Thoracic aorta (tissue), 2 donors: ENCODE measurements at places on chromosomes 3 and 15. TPM values are rescaled to one million over a fixed set of nuclear protein-coding genes. Genes with fewer than 3 reads are reported as not detected.

Gene BMF
- 32.5 TPM for total RNA-seq

Gene THRB
- total RNA-seq = 40.3 TPM

Gene CORO2B
- total RNA-seq = 8.5 TPM

GRCh38 chr15:35858707-35859106 lies 312.7 kb upstream of the DPH6 start:
- no peak for DNase-seq

DNA sequence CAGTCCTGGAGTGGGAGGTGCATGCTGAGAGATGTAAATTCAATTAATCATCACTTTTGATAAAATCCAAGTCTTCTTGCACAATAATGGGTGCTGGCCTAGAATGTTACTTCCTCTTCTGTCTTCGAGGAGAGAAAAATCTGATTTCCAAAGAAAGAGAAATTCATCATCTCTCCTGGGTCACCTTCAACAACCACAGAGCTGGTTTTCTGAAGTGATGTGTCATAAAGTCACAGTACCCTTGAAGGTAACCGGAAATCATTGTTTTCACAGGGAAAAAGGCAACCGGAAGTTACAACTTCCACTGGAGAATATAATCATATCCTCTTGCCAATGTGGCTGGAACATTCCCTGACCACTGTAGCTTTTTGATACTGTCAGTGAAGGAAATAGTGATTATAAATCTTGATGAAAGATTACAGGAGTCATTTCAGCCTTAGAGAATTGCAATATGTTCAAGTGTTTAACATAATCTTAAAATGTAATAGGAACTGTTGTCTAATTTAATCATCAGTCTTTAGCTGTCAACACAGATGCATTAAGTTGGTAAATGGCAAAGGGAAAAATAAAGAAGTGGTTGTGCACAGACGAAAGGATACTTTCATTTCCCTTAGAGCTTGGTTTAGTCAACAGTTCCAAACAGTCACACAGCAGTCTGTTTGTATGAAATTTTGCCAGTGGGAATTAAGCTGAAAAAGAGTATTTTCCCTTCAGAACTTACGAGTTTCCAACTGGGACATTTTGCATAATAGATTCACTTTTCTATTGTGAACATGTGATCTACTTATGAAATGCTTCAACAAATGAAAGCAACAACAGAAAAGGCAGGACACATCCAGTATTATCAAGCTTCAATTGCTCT lies 106.5 kb upstream of the SLC4A7 start:
- no peak for DNase-seq

DNA sequence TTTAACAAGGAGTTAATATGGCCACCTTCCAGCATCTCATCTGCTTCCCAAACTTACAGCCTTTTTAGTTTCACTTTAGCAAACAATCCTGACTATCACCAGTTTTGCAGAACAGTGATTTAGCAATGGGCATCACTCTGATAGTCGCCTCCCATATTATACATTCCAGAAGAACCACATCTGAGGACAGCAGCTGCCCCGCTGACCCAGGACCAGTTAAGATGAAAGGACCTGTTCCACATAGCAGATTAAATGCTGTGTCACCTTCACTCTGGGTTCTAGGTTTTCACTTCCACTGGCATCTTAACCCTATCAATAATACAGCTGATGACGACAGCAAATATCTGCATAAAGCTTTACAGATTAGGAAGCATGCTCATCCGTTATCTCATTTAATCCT lies 99.8 kb downstream of the TRIM69 start:
- no peak for DNase-seq

Gene ACAN
- 147 TPM for total RNA-seq

DNA sequence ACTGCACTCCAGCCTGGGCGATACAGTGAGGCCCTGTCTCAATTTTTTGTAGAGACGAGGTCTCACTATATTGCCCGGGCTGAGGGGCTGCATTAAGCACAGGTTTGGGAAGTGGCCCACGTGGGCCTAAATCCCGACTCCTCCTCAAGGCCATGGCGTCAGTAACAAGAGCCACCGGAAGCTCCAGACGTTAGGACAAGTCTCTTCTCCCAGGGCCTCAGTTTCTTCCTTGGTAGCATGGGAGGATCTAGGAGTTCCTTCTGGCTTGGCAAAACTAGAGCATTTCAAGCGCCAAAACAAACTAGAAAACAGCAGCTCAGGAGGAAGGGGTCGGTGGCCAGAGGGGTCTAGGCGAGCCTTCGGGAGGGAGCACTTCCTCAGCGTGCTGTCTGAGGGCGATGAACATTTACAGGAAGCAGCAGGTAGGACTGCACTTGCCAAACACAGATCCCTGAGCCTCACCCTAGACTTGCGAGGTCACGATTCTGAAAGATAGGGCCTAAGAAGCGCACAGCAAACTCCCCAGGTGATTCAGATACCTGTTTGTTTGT lies 536 bp downstream of the SNAPC5 start:
- no peak for DNase-seq

DNA sequence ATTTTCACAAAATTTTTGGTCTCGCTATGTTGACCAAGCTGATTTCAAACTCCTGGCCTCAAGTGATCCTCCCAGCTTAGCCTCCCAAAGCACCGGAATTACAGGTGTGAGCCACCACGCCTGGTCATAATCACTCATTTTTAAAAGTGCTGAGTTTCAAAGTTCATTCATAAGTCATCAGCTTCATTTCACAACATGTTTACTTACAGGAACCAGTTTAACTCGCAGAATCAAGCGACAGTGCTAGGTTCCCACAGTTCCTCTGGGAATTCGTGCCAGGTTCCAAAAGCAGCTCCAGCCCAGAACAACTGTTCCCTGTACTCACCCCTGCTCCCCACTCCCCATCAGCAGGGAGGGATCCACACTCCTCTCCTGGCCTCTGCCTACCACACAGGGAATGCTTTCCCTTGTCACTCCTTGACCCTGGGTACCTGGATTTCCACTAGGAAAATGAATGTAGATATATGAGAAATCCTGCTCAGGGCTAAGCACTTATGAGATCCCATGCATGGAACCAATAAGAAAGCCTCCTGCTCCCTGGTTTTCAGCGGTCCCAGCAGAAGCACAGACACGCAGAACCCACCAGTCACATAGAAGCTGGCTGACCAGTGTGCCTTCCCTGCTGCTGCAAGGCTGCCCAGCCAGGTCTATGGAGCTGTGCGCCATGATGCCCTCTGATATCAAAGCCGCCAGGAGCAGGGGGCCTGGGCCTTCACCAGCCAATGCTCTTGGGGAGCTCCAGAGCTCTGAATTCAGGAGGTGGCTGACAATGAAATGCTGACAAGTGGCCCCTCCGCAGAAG lies 72.3 kb downstream of the ITGB5 start:
- no peak for DNase-seq

Gene SRPRB
- 37.7 TPM for total RNA-seq

GRCh38 chr15:91866371-91866905 lies 12.9 kb downstream of the SLCO3A1 start:
- no peak for DNase-seq

- DNase-seq = no peak
Observed at GRCh38 chr15:101731746-101732145, 7.5 kb upstream of the TARS3 start.

- no peak for DNase-seq
Observed at GRCh38 chr3:10354361-10355015, 33.6 kb upstream of the SEC13 start.

GRCh38 chr3:194308601-194309449 lies 42.3 kb downstream of the CPN2 start:
- no peak for DNase-seq

DNA sequence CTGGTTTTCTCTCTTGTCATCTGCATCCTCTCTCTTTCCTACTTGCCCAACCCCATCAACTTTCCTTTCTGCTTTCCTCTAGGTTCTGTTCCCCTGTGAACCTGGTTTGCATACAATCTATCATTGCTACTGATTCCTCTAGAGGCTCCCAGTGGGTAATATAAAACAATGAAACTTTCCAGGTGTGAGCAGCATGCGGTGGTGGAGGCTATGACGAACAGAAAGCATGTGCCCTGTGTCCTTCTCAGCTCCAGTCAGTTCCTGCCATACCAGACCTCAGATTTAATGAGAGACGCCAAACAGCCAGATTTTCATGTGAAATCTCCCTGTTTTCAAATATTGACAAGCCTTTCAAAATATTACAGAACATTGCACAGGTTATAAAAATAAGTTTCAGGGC lies 3.5 kb upstream of the ACAP2 start:
- DNase-seq = no peak

DNA sequence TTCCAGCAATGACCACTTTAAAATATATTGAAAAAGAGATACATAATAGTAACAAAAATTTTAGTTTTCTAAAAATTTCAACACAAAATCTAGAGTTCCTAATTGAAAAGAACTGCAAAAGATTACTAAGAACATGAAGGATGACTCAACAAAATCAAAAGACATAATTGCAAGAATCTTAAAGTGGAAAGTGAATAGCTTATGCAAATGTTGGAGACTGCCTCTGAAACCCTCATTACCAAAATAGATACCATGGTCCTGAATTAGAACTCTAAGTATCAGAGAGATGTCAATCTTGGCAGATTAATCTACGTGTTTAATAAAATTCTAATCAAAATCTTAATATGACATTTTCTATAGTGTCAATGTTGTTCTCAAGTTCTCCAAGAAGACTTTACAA lies 60.7 kb upstream of the SGO1 start:
- no peak for DNase-seq

DNA sequence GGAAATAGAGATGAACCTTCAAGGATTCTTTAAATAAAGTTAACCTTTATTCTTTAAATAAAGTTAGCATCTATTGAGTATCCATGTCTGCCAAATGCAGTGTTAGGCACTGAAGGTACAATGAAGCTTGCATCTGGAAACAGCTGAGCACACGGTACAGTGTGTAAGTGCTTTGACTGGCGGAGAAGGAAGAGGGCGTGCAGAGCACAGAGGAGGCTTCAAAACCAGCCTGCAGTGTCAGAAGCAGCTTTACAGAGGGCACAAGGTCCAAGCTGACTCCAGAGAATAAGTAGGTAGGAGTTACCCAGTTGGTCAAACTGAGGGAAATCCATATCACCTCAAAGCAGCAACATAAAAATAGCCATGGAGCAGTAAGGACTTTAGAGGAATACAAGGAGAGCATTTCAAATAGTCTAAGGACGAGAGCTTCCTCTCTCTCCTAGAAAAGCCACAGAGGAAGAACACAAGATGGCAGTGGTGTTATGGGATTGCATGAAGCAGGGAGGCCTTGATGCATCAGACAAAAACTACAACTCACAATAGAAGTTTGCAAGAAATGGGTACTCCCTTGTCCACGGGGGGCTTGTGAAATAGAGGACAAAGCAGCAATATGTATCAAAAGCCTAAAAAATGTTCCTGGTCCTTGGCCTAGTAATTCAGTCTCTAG lies 60.3 kb upstream of the PPP2R3A start:
- DNase-seq = no peak

DNA sequence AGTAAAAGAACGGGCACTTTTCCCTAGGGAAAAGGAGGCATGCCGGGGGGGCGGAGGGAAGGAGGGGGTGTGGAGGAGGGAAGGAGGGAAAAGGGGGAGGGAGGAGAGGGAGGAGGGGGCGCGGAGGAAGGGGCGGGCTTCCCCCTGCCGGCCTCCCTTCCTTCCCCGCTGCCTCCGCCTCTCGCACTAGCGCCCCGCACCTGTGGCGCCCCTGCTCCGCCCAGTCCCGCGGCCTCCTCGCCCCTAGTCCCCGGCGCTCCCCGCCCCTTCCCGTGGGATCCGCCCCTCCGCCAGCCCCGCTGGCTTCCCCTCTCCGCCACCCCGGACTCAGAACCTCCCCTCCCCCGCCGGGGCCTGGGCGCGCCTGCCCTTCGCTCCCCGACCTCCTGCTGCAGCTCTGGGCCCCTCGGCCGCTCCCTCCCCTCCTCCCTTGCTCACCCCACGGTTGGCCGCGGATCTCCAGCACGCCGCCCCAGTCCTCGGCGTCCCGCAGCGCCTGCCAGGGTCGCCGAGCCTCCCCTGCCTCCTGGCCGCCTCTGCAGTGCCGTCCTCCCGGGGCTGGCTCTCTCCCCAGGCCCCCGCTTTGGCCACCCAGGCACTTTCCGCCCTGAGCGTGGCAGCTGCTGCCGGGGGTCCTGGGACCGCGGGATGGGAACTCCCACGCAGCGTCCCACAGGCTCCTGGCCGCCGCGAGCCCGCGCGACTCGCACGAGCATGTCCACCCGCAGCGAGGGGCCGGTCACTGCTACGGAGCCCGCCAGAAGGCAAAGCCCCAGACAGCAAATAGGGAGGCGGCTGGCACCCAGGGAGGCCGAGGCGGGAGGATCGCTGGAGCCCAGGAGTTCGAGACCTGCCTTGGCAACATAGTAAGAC lies 147.4 kb downstream of the TJP1 start:
- DNase-seq = no peak

- DNase-seq = no peak
Observed at GRCh38 chr3:187941848-187942194, 196.6 kb upstream of the BCL6 start.

Gene PLA2G4D
- total RNA-seq = not detected

DNA sequence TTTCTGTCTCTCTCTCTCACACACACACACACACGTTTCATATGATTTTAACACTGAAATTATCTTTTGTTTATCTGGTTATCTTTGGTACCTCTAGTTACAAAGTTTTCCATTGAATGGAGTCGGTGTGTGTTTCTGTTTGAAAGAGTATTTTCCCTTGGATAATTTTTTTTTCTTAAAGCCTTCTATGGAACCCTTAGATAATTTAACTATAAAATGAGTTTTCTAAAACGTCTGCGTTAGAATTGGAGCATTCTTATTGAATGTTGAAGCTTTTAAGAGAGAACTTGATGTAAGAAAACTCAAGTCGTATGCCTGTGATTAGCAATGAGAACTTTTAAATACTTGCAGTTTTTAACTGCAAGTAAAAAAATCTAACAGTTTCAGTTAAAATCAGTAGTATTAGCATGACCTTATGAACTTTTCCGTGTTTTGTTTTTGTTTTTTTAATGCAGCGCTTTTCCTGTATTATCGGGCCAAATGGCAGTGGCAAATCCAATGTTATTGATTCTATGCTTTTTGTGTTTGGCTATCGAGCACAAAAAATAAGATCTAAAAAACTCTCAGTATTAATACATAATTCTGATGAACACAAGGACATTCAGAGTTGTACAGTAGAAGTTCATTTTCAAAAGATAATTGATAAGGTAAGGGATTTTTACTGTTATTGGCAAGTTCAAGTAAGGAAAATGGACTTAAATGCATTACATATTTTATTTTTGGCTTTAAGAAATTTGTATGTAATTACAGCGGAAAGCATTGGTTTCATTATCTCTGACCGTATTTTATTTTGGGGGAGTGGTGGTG lies 3.0 kb downstream of the SMC4 start:
- no peak for DNase-seq

- no peak for DNase-seq
Observed at GRCh38 chr3:42288385-42288784, 22.4 kb upstream of the CCK start.

- no peak for DNase-seq
Observed at GRCh38 chr3:42118762-42119361, 27.7 kb downstream of the TRAK1 start.

GRCh38 chr15:83889995-83890394 lies 236.1 kb downstream of the ADAMTSL3 start:
- no peak for DNase-seq
